Kidney tubule cell (primary cell): ENCODE measurements at places on chromosomes 7 and 10.
A peak's percentile ranks its signal among the peaks of the same experiment; 100 is the strongest.

- peak; percentile 64 for DNase-seq
Observed at GRCh38 chr7:98360221-98361130, 40.4 kb downstream of the BAIAP2L1 start.

DNA sequence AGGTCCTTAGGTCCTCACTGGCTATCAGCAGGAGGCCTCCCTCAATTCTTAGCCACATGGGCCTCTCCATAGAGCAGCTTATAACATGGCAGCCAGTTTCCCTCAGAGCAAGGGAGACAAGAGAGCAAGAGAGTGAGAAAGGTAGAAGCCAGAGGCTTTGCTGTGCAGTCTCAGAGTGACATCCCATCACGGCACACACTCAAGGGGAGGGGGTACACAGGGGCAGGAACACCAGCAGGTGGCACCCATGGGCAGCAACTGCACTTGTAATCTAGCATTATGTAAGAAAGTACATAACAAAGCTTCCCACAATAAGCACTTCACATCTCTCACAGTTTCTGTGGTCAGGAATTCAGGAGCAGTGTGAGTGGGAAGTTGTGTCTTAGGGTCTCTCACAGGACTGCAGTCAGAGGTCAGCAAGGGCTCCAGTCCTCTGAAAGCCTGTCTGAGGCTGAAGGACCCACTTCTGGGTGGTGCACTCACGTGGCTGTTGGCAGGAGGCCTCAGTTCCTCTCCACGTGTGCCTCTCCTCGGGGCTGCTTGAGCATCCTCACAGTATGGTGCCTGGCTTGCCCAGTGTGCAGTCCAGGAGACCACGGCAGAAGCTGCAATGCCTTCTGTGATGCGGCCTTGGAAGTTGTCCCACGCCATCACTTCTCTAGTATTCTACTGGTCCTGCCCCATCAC lies 159.4 kb downstream of the OAT start:
- DNase-seq: no peak

DNA sequence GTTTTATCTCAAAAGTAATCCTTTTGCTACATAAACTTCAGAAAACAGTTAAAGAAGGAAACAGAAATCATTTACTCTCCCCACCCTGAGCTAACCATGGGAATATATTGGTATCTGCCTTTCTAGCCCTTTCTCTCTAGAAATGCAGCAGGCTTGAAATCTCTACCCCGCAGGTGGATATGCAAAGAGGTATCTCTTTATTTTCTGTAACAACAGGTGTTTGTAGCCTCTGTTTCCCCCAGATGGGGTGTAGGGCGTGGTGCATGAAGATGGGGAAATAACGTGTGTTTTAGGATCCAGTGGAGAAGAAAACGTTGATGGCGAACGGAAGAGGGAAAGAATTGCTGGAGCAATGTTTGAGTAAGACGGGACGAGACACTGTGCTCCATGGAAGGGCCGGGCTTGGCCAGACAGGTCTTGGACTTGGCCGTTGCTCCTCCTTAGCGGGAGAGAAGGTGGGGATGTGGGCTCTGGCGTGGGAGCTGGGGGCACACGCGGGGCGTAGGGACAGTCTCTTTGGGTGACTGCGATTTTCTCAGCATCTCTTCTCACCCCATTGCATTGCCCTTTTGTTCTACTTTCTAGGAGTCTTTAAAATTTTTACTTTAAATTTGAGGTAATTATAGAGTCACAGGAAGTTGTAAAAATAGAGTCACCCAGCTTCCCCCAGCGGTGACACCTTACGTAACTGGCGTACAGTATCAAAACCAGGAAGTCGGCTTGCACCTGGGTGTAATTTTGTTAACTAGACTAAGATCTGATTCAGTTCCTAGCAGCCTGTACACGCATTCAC lies 82.9 kb downstream of the ELFN1 start:
- no peak for DNase-seq

DNA sequence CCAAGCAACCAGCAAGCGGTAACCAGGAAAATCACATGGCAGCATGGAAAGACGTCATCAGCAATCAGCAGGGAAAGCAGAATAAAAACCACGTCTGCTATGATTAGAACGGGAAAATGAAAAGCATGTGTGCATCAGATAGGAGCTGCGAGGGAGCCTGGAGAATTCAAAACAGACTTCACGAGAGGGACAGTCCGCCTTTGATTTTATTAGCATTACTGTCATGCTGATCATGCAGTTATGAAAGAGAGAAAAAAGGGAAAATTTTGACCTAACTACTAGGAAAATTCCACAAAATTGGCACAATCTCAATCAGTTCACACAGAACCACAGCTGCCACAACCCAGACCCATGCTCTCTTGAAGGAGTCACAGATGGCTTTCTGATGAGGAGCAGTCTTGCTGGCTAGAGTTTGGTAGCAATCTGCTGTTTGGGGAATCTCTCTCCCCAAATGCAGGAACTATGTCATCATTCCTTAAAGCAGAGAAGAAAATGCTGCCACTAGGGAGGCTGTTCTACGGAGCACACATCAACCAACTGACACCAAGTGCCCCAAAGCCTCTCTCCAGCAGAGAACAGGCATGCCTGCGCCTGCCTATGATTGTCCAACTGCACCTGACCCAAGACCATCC lies 295.9 kb downstream of the TNS3 start:
- no peak for DNase-seq

- DNase-seq: peak; percentile 80
Observed at GRCh38 chr7:55255496-55256445, 109.4 kb upstream of the LANCL2 start.

GRCh38 chr7:12299367-12299766 lies 88.3 kb downstream of the TMEM106B start:
- DNase-seq: no peak
